ENCODE measurements at places on chromosomes 6 and 20.

DNA sequence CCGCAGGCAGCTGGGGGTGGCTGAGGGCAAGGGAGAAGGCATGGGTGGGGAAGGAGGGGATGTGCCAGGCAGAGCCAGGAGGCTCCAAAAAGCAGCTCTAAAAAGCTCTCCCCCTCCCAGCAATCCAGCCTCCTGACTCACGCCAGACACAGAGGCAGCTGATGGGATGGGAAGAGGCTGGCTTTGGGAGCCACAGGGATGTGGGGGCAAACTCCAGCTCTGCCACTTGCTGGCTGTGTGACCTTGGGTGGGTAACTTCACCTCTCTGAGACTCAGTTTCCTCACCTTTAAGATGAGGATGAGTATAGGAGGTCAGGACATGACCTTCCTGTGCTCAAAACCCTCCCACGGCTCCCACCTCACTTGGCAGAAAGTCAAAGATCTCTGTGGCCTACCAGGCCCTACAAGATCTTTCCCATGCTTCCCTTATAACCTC lies 148.9 kb downstream of the CEBPB start:
- no peak for DNase-seq

DNA sequence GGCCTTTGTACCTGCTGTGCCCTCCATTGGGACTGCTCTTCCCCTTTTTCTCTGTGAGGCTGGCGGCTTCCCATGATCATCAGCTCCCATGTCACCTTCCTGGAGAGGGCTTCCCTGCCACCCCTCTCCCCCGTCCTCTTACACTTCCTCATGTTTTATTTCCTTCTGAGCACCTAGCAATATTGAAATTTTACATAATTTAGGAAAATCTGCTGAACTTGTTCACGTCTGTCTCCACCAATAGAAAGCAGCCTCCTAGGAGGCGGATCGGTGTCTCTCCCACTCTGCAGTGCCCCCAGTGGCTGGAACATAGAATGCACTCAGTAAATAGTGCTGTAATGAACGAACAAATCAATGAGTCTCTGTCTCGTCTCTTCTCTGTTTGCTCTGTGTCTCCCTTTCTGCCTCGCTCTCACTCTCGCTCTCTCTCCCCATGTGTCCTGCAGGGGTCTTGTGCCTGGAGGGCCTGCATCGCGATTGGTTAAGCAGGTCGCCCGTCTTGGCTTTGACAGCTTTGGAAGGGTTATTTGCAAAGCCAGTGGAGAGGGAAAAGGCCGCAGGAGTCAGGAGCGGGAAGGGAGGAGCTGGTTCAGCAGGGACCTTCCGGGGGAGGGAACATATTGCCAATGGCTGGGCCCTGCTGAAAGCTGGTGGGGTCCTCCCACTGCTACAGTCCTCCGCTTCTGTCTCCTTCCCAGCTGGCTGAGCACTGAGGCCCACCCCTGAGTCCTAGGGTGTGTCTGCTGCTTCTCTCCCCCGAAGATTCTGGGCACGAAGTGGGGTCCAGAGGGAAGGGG lies 12.1 kb upstream of the OCSTAMP start:
- DNase-seq: peak; percentile 50

GRCh38 chr20:21016751-21017150 lies 89.4 kb downstream of the LINC00237 start:
- no peak for DNase-seq

GRCh38 chr6:26472549-26473290 lies 15.0 kb downstream of the BTN2A1 start:
- no peak for DNase-seq

- DNase-seq: no peak
Observed at GRCh38 chr6:131182991-131183425, 47.7 kb downstream of the AKAP7 start.

DNA sequence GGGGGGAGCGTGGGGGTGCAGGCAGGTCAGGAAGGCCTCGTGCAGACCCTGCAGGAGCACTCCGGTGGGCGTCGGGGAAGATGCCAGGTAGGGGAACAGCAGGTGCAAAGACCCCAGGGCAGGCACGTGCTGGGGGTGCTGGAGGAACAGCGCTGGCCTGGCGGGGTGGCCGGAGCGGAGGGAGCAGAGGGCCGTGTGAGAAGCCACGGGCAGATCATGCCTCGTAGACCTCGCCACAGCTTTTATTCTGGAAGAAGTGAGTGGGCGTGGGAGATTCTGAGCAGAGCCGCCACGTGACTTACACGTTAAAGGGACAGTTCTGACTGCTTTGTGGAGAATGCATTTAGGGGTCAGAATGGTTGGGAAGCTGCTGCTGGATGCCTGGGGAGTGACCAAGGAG lies 9.3 kb downstream of the NTSR1 start:
- no peak for DNase-seq

- DNase-seq: no peak
Observed at GRCh38 chr20:51327251-51327841, 215.2 kb downstream of the NFATC2 start.

DNA sequence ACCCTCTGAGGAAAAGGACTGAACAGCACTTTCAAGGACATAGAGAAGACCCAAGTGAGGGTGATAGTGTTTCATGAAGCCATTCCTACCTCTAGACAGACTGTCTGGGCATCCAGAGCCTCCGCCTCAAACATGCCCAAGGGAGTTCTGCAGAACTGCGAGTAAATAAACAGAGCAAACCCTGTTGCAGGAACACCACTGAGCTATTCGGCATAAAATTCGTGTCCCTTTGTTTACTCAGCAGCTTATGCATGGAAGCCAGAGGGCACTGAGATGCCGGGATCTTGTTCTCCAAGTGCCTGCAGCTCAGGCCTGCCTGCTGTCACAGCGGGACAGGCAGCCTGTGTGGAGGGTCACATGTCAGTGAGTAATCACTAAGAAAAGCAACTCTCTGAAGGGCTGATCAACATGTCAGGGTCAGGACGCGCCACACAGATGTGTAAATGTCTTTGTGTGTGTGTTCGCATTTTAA lies 164.9 kb upstream of the HEY2 start:
- no peak for DNase-seq

DNA sequence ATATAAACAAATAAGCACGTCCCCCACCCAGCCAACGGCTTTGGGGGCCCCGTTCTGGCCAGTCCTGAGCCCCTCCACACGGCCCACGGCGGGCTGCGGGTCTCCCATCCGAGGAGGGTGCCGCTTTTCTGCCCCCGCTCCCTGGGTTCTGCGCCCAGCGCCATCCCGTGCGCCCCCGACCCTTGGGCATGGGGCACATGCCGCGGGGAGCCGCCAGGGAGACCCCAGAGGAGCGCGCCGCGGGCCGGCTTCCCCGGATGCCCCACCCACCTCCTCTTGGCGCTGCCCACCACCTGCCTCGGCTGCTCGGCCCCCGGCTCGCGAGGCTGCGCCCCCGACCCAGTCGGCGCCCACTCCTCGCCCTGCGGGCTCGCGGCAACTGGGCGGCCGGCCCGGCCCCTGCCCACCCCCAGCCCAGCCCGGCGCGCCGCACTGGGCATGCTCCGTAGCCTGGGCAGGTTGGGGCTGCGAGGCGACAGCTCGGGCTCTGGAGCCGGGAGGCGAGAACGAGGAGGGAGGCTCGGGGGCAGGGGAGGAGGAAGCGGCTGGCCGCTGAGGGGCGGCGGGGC lies 570 bp upstream of the PLCB4 start:
- DNase-seq: no peak

- DNase-seq: peak; percentile 67
Observed at GRCh38 chr20:50169329-50169823, 15.9 kb upstream of the PEDS1 start.

DNA sequence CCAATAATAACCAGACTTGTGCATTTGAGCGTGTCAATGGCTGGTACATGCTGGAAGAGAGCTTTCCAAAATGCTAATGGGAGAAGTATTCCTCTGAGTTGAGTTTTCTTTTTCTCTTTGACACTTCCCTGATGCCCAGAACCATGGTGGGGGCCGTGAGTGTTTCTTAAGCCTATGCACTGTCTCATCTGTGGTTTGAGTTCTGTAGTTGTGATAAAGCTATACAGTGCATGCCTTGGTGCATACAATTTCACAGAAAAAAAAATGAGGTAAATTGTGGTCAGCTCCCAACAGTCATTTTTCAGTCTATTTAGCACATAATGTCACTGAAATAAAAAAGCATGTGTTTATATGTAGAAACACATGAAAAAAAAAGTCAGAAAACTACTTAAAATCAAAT lies 204.8 kb downstream of the HDGFL1 start:
- DNase-seq: no peak

- DNase-seq: no peak
Observed at GRCh38 chr6:33850869-33851541, 47.2 kb upstream of the MLN start.

GRCh38 chr6:97052152-97052787 lies 127.7 kb downstream of the KLHL32 start:
- no peak for DNase-seq
